ENCODE measurements at places on chromosomes 5 and 9. TPM values are rescaled to one million over a fixed set of nuclear protein-coding genes. Genes with fewer than 3 reads are reported as not detected.

CPLANE1 gene
- total RNA-seq: 42.2 TPM

PDE6A gene
- total RNA-seq: not detected

NLN gene
- total RNA-seq: 22.8 TPM

RPS23 gene
- total RNA-seq: 526 TPM

NAIF1 gene
- total RNA-seq: 9.7 TPM

PURA gene
- 78.8 TPM for total RNA-seq

SLC1A1 gene
- 19.4 TPM for total RNA-seq

GRCh38 chr9:132892400-132892799 lies 13.7 kb downstream of the SPACA9 start:
- DNase-seq: no peak

- DNase-seq: no peak
Measured at GRCh38 chr5:6602441-6602840, 30.4 kb downstream of the NSUN2 start.

GRCh38 chr5:80269991-80270438 lies 14.2 kb upstream of the SERINC5 start:
- no peak for DNase-seq

DNA sequence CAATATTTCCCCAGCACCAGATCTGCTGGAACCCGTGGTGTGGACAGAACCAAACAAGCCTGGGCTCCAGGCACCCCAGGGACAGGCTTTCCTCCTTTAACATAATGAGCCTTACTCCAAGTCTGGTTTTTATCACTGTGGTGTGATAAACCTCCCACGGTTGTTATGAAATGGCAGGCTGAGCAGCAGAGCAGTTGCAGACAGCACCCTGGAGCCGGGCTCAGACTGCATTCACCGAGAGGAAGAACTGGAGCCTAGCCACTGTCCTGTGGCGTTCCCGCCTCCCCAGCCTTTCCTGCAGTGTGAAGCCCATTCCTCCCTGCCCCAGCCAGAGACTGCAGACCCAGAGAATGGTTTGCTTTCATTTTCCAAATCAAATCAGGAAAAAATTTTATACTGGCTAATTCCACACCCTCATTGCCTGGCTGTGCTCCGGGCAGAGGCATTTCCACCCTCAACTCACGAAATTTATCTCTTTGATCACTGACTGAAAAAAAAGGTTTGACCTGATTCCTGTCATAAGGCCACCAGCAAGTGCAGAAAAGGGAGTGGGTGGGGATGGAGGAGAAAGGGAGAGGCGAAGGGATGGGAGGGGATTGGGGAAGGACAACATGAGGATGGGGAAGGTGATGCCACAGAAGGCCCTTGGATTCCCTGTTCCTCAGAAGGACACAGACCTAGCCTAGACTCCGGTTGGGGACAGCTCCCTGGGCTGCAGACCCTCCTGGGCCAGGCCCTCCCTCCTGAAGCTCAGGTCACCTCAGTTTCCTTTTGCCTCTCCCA lies 18.9 kb downstream of the IPPK start:
- no peak for DNase-seq

DNA sequence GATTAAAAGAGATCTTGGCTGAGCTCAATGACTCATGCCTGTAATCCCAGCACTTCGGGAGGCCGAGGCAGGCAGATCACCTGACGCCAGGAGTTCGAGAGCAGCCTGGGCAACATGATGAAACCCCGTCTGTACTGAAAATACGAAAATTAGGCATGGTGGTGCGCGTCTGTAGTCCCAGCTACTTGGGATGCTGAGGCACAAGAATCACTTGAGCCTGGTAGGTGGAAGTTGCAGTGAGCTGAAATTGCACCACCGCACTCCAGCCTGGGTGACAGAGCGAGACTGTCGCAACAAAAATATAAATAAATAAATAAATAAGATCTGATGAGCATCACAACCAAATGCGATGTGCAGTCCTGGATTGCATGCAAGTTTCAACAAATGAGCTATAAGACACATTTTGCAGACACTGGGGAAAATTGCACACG lies 8.7 kb upstream of the ENG start:
- no peak for DNase-seq

DNA sequence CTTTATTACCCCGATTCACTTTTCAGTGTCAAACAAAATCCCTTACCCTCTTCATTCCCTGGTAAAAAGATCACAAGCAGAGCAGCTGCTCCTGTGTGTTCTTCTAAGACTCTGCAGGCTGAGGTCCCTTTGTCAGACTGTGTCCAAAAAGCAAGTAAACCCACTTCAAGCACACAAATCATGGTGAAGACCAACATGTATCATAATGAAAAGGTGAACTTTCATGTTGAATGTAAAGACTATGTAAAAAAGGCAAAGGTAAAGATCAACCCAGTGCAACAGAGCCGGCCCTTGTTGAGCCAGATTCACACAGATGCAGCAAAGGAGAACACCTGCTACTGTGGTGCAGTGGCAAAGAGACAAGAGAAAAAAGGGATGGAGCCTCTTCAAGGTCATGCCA lies 34.5 kb downstream of the CREBRF start:
- DNase-seq: no peak

DNA sequence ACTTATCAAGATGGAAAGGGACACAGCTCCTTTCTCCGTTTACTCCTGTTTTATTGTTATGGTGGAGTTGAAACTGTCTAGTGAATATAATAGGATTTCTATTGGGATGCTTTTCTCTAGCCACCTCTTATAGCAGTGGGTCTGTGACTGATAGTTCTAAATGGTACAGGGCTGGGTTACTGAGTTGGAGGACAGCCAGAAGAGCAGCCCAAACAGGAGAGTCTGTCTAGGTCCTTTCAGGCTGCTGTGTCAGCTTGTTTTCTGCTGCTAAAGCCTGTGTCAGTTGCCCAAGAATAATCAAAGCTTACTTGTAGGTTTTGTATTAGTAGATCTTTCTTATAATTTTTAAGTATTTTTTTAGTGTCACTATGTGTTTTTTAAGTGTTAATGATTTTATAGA lies 356.0 kb upstream of the SEMA6A start:
- no peak for DNase-seq

- no peak for DNase-seq
Measured at GRCh38 chr5:122444411-122444810, 132.4 kb downstream of the SNCAIP start.

GRCh38 chr5:148645527-148645926 lies 8.8 kb downstream of the HTR4 start:
- no peak for DNase-seq

- DNase-seq: no peak
Measured at GRCh38 chr5:122924203-122924602, 78.8 kb downstream of the SNX24 start.

GRCh38 chr9:117873664-117874063 lies 169.5 kb downstream of the TLR4 start:
- DNase-seq: no peak

GRCh38 chr5:34625246-34625645 lies 30.9 kb upstream of the RAI14 start:
- no peak for DNase-seq

GRCh38 chr9:135907006-135907430 lies 328 bp downstream of the CAMSAP1 start:
- no peak for DNase-seq

- no peak for DNase-seq
Measured at GRCh38 chr9:135524130-135524861, 3.1 kb downstream of the LCN1 start.

- no peak for DNase-seq
Measured at GRCh38 chr5:173618927-173619519, 2.6 kb upstream of the BOD1 start.
